ENCODE measurements at places on chromosomes 7 and 10.

- no peak for DNase-seq
Observed at GRCh38 chr7:102469351-102469971, 4.7 kb downstream of the LRWD1 start.

- no peak for DNase-seq
Observed at GRCh38 chr10:130747946-130748345, 563.6 kb downstream of the TCERG1L start.

GRCh38 chr10:54909165-54909564 lies 108.1 kb upstream of the PCDH15 start:
- DNase-seq: no peak

- no peak for DNase-seq
Observed at GRCh38 chr7:43625980-43626379, 43.1 kb downstream of the STK17A start.

DNA sequence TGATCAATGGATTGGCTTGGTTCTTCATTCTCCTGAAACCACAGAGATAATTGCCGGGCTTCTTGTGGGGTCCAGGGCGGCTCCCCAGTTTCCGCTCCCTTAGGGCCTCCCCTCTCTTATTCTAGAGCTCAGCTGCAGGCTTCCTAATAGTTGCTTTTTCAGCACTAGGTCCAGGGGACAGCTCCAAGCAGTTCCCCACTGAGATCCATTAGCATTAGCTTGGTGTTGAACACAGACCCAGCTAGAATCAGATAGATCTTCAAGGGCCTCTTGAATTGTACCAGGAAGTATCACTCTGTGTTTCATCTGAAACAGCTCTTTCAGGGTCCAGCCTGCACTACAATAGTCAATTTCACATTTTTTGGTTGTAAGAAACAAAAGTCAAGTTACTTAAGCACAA lies 238.7 kb downstream of the SEC23IP start:
- DNase-seq: peak; percentile 56

GRCh38 chr10:119355930-119356329 lies 148.6 kb downstream of the GRK5 start:
- no peak for DNase-seq

GRCh38 chr7:1169409-1170368 lies 9.7 kb upstream of the ZFAND2A start:
- peak; percentile 64 for DNase-seq

DNA sequence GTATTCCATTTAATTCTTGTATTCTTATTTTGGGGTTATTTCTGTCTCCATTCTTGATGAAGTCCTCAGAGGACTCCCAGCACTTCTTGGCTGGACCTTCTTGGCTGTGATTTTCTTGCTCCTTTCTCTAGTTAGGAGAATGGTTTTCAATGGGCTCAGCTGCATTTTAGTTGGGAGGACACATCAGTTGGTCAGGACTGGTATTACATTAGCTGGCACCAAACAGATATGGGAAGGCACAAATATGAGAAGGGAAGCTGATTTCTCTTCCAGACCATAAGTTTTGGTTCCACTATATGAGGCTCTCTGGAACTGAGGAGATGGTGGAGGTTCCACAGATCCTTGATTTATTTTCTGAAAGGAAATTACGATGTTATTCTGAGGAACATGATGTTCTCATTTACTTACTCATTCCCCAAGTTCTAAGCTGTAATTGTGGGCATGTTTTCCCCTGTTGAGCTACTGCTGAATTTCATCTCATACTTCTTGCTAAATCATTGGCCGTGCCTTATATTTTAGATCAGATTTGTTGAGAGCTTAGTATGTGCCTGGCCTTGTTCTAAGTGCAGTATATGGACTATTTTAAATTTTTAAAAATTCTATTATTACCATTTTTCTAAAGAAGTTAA lies 261.0 kb downstream of the THSD7A start:
- DNase-seq: no peak

GRCh38 chr7:36469236-36469635 lies 79.6 kb downstream of the ANLN start:
- DNase-seq: no peak

DNA sequence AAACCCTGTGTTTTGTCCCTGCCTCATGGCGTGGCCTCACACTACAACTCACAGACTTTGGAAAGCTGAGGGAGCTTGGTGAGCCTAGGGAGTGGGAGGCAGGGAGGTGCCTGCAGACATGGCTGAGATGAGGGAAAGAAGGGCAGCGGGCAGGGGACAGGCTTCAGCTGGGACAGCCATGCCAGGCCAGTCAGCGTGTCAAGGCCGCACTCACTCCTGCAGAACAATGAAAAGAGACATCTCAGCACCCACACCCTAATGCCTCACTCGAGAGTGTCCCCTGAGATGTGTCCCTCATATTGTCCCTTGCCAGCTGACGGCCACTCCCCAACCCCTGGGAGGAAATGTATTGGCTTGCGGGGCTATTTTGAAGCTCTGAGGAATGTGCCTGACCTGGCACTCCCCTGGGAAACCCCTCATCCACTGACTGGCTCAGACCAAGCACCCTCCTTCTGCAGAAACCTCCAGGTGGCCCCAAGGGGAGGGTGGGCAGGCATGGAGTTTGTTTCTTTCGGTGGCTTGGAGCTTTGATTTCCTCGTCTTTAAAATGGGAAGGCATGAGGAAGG lies 31.6 kb downstream of the SH3PXD2A start:
- DNase-seq: no peak

- peak; percentile 66 for DNase-seq
Observed at GRCh38 chr10:91077549-91078071, 142.9 kb upstream of the PCGF5 start.

DNA sequence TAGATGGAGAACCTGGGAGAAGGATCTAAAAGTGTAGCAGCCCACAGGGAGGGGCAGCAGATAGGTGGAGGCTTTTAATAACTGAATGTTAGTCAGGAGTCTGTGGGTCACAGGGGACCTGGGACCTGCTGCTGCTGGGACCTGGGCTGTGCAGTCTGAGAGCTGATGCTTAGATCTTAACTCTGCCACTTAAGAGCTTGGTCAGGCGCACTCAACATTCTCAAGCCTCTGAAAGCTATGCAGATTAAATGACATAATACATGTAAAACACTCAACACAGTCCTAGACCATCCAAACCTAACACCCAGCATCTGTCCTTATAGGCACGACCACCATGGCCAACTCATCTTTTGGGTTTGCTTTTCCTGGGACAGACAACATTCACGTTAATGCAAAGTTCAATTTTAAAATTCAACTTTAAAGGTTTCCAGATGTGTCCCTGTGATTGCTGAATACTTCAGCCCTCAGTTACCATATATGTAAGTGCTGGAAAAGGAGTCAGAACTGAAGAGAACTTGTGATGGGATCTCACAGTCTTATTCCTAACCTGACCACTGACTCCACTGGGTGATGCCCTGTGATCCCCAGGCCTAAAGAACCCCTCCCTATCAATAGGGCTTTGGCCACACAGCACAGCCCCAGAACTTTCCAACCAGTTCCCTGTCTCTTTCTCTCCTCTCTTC lies 321.0 kb downstream of the PLXNA4 start:
- DNase-seq: no peak
